ENCODE measurements at places on chromosomes 5 and 9.

- DNase-seq = peak; percentile 51
Measured at GRCh38 chr9:32378496-32378895, 5.9 kb upstream of the ACO1 start.

- peak; percentile 5 for DNase-seq
Measured at GRCh38 chr9:20884985-20885593, 146.4 kb downstream of the HACD4 start.

- no peak for DNase-seq
Measured at GRCh38 chr9:8869812-8870211, 1070.2 kb upstream of the DMAC1 start.

GRCh38 chr5:154046486-154046885, 7.7 kb downstream of the MFAP3 start:
- no peak for DNase-seq

GRCh38 chr5:10358999-10359398, 5.5 kb downstream of the MARCHF6 start:
- DNase-seq = no peak

DNA sequence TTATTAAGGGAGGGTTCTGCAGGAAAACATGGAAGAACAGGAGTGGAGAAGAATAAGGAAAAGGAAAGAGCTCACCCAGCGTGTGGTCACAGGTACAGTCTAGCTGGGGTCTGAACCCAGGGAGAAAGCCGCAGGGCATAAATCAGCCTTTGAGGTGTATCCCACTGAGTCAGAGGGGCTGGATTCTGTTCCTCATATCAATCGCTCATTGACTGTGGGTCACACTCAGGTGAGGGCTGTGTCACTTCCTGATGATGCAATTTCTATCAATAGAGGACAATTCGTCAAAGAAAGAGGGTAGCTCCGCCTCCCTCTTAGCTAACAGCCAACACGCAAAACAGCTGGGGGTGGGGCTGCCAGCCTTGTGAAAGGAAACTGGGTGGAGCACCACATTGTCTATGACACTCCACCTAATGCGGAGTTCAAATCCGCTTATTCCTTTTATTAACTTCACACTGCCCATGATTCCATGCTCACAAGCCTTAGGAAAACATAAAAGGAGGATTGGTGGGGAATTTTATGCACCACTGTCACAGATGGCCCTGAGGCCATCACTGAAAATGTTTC, 176.2 kb downstream of the ICE1 start:
- DNase-seq = peak; percentile 46

DNA sequence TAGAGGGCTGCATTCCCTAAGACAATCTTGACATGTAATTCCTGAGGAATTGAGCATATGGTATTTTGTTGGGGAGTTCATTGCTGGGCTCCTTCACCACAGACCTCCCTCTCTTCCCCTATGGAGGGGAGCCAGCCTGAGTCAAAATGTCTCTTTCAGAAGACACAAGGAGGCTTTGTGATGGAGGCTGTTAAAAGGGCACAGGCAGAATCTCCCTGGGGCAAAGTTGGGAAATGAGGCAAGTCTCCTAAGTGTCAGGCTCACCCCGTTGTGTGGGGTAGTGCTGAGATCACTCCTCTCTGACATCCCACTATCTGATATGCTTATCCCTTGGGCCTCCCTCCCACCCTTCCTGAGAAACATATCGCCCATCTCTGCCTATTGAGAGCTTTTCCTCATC, 30.6 kb downstream of the GFRA3 start:
- no peak for DNase-seq

GRCh38 chr9:125372441-125373226, 111.0 kb downstream of the GAPVD1 start:
- no peak for DNase-seq

DNA sequence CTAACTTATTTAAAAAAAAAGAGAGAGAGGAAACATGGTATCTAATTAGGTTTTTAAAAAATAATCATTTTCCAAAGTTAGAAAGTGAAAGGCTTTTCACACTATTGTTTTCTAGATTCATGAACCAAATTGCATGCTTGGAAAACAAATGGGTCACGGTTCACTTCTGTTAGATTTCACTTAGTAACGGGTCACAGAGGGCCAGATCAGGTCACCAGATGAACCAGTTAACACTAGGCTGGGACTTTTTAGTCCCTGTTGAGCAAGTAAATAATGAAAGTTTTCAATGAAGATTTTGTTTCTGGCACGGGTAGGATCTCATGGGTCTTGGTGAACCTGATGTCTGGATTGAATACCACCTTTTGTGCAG, 207.2 kb upstream of the RFX3 start:
- DNase-seq = no peak

DNA sequence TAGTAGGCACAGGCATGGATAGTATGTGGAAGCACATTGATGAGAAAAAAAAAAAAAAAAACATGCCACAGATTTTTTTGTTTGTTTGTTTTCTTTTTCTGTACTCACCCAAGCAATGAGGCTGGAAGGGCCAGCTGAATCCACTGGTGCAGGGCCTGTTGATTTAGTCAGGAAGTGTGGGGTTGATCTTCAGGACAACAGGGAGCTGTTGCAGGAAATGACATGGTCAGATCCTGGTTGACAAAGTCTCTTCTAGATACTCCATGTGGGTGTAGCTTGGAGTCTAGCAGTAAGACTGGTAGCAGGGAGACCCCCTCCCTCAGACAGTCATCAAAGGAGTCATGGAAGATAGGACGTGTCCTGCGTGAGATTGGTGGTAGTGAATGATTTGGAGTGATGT, 191.8 kb downstream of the PAPPA start:
- no peak for DNase-seq

- DNase-seq = no peak
Measured at GRCh38 chr5:158606233-158606632, 493.5 kb downstream of the EBF1 start.

DNA sequence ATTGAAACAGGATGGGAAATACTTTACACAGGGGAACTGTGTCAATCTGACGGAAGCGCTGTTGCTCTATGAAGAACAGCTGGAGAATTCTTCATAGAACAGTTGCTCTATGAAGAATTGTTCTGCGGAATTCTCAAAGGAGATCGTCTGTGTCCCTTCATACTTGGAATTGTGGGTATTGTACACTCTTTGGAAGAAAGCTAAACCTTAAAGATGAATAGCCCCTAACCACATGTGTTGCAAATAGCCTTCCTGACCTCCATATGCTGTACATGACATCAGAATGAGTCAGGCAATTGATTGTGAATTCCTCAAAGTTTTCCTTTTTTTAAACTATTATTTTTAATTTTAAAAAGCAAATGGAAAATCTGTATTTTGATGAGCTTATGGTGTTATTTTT, 15.6 kb downstream of the NIM1K start:
- DNase-seq = no peak

All from NCI-H1436 (cell line).